KBM-7 (cell line): ENCODE measurements at places on chromosomes 11 and 22.

DNA sequence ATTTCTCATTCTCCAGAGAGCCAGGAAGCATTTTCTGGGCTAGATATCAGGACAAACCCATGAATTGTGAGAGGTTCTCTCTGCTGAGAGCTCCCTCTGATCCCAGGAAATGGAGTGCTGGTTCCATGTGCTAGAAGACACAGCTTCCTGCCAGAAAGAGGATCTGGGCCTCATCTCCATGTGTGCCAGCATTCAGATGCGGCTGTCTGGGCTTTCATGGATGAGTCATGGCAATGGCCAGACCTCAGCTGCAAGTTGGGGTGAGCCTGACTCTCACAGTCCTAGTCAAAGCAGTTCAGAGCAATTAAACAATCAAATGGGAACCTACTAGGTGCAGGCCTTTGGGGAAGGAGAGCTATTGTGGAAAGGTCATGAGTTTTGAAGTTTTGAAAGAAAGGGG lies 82.3 kb upstream of the EED start:
- peak; percentile 49 for DNase-seq

GRCh38 chr11:120952461-120953434 lies 71.2 kb upstream of the TBCEL start:
- DNase-seq, result peak; percentile 76

- DNase-seq, result no peak
Measured at GRCh38 chr22:46148816-46149511, 1.4 kb upstream of the PPARA start.

- no peak for DNase-seq
Measured at GRCh38 chr11:116078101-116078591, 573.9 kb upstream of the CADM1 start.

- no peak for DNase-seq
Measured at GRCh38 chr11:18761741-18762140, 29.9 kb downstream of the PTPN5 start.

GRCh38 chr22:20008221-20008995 lies 8.2 kb downstream of the ARVCF start:
- DNase-seq, result no peak

- DNase-seq, result no peak
Measured at GRCh38 chr22:37929390-37929789, 23.3 kb downstream of the MICALL1 start.

- no peak for DNase-seq
Measured at GRCh38 chr11:17132654-17133053, 55.2 kb upstream of the RPS13 start.

DNA sequence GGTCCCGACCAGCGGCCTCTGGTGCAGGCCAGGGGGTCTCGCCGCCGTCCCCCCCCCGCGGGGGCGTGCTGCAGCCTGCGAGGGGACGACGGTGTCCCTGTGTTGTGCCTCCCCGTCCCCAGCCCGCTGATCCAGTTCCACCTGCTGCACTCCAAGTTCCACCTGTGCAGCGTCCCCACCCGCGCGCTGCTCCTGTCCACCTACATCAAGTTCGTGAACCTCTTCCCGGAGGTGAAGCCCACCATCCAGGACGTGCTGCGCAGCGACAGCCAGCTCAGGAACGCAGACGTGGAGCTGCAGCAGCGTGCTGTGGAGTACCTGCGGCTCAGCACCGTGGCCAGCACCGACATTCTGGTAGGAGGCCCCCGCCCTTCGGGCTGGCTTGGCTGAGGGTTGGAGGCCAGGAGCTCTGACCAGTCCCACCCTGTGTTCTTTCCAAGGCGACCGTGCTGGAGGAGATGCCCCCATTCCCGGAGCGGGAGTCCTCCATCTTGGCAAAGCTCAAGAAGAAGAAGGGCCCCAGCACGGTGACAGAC lies 42.8 kb downstream of the MUC6 start:
- DNase-seq, result no peak

GRCh38 chr11:60222141-60222540 lies 20.8 kb downstream of the MS4A4E start:
- DNase-seq, result no peak

DNA sequence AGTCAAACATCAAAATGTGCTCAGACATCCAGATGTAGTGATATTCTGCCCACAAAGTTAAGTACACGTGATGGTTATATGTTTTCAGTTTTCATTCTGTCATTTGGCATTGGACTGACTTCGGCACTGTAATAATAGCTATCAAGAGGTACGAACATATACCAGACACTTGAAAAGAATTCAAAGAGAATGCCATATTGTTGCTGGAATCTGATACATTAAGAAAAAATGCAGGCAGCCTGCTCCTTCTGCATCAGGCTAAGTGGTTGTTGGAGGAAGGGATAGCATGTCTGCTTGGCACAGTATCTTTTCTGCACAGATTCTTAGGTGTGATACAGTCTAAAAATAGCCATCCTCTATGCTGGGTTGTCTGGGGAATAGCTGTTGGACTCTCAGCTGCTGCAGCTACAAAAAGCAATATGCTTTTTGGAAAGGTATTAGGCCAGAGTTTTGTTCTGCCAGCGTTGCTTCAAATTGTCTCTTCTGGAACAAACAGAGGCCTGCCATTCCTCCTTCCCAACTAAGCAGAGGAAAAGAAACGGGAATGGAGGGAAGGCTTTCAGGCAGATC lies 892.6 kb downstream of the TBC1D22A start:
- DNase-seq, result no peak

DNA sequence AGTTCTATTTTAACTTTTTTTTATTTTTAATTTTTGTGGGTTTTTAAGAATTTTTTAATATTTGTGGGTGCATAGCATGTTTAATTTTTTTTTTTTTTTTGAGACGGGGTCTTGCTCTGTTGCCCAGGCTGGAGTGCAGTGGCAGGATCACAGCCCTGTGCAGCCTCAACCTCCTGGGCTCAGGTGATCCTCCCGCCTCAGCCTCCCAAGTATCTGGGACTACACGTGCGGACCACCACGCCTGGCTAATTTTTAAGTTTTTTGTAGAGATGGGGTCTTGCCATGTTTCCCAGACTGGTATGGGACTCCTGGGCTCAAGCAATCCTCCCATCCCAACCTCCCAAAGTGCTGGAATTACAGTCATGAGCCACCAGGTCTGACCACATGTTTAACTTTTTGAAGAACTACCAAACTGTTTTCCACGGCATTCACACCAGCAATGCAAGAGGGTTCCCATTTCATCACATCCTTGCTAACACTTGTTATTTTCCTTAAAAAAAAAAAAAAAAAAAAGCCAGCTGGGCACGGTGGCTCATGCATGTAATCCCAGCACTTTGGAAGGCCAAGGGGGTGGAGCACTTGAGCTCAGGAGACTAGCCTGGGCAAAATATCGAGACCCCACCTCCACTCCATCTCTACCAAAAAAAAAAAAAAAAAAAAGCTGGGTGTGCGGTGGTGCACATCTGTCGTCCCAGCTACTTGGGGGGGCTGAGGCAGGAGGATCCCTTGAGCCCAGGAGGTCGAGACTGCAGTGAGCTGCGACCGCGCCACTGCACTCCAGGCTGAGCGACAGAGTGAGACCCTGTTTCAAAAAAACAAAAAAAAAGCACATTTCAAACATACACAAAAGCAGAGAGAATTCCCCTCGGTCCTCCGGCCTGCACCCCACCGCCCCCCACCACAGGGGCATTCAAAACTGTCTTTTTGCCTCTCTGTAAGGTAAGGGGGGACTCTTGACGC lies 16.7 kb upstream of the TXNRD2 start:
- DNase-seq, result no peak

- no peak for DNase-seq
Measured at GRCh38 chr11:132115454-132115853, 745.0 kb downstream of the NTM start.

DNA sequence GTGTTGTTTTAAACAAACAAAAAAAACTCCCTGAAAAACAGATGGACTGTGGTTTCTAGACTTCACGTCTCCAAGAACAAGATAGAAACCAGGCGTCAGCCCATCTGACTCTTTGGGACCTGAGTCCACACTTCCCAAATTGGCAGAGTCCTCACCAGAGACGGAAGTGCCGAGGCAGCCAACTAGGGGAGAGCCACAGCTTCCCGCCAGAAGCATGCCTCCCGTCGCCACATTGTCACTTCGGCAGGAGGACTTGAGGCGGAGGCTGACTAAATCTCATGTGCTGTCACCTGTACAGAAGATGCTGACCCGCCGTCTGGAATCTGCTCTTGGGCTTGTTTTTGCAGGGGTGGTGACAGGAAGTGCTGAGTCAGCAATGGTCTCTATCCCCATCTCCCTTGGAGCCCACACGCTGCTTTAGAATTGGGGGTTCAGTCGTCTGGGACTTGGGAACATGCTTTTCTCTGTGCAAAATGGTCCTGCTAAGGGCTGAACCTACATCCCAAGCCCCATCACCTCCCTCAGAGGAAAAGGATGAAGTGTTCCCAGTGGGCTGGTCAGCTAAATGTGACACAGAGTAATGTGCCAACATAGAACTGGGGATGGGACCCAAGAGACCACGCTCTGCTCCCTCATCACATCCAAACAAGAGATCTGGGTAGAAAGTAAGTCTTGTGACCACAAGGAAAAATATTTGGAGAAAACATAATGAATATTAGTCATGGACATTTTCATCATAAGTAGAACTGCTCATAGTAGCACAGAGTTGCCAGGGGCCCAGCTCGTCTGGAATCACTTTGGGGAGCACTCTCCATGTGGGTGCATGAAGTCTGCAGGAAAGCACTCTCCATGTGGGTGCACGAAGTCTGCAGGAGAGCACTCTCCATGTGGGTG lies 152.9 kb downstream of the SNX19 start:
- no peak for DNase-seq

DNA sequence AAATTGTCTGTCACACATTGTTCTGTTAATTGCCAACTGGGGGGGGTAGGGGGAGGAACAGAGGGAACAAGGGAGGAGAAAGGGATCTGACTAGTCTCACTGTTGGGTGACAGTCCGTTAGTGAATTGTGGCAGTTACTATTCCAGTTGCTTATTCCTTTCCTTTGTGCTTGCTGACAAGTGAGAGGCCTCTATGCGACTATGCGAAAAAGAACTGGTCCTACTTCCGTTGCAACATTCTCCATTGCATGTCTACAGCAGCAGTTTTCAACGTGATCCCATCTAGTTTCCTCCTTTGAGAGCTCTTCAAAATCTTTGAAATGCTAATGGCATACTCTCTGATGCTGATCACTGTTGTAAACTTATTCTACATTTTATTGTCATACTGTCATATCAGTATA lies 672.2 kb downstream of the LRRC4C start:
- DNase-seq, result no peak

DNA sequence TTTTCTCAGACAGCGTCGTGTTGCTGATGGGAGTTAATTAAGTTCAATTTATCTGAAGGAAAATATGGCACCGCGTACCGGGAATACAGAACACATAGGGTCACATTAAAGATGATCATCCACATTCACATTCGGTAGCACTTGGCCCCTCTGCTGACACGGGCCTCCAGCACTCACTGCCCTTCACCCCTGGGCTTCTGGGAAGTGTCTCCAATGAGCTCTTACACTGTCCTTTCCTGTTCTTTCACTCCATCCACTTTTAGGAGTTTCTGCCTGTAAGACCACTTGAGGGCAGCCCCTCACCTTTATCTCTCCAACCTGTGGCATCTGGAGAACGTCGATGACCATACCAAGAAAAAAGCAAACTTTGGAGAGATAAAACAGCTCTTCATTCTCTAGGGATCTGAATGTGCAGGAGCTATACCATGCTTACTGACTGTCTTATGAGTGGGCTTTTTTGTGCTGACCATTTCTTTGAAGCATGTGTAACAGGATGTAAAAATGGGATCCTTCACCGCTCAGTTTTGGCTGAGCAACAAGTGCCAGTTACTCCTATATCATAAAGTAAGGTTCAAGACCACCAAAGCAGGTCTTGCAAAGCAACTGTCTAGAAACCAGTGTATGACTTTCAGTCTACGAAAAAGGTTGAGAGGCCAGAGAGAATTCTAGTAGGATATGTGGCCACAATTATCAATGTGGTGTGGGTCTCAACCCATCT lies 1.1 kb upstream of the SERGEF start:
- DNase-seq, result no peak

DNA sequence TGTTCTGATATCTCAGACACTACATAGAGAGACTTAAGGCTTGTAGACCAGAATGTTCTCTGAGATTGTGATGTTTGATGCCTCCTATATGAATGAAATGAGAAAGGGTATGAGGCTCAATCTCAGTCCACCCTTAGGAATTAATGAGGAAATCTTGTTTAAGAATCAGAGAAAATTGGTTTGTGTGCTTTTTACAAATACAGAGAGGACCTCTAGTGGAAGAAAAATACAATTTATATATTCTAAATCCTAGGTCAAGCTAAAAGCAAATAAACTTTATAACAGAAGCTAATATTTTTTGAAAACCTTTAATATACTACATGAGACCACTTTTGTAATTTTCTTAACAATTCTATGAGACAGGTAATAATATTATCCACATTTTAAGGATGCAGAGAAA lies 5.0 kb upstream of the OR52H1 start:
- no peak for DNase-seq

- DNase-seq, result no peak
Measured at GRCh38 chr11:107123022-107123421, 104.7 kb upstream of the GUCY1A2 start.

DNA sequence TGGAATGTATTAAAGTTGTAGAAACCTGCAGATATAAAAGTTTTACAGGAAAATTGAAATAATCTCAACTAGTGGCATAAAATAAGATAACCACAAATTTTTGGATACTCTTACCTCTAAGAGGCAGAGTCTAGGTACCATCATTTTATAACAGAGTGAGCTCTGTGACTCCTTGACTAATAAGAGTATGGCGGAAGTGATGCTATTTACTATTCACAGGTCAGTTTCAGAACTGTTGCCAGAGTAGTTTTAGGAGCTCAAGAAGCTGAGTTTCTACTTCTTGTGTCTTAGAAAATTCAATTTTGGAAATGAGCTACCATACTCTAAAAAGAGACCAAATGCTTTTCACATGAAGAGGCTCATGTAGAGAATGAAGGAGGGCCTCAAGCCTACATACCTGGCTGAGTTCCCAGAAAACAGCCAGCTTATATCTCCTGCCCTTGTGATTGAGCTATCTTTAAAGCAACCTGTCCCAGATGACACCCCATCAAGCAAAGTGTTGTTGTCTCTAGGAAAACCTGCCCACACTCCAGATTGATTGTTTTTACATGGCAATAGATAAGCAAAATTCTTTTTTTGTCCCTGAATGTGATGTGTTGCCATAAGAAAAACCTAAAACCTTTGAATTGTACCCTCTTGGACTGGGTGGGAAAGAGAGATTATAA lies 712.8 kb upstream of the CNTN5 start:
- DNase-seq, result no peak

DNA sequence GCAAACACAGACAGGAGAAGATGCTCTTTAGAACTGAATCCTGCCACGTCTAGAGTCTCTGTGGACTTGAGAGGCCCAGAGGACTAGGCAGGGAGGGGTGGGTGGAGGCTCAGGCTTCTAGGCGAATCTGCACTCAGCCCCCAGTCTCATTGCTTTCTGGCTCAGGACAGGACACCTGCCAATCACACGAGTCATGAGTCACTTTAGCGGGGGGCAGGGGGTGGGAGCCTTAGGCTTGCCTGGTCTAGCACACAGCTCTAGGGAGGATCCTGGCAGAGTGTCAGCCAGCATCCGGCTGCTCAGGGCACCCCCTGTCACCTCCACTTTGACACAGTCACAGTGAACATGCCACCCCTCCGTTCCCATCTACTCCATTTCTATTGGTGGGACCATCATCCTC lies 167.7 kb downstream of the CEP164 start:
- no peak for DNase-seq

GRCh38 chr22:25148149-25148691 lies 51.4 kb upstream of the CRYBB3 start:
- DNase-seq, result no peak

- no peak for DNase-seq
Measured at GRCh38 chr11:130055617-130056016, 14.1 kb upstream of the APLP2 start.
